ENCODE measurements at places on chromosomes 1 and 21.

GRCh38 chr1:225919906-225920305 lies 4.1 kb downstream of the PYCR2 start:
- DNase-seq: no peak

- DNase-seq: no peak
These were observed 100.1 kb downstream of the HLX start for GRCh38 chr1:220979371-220979770.

DNA sequence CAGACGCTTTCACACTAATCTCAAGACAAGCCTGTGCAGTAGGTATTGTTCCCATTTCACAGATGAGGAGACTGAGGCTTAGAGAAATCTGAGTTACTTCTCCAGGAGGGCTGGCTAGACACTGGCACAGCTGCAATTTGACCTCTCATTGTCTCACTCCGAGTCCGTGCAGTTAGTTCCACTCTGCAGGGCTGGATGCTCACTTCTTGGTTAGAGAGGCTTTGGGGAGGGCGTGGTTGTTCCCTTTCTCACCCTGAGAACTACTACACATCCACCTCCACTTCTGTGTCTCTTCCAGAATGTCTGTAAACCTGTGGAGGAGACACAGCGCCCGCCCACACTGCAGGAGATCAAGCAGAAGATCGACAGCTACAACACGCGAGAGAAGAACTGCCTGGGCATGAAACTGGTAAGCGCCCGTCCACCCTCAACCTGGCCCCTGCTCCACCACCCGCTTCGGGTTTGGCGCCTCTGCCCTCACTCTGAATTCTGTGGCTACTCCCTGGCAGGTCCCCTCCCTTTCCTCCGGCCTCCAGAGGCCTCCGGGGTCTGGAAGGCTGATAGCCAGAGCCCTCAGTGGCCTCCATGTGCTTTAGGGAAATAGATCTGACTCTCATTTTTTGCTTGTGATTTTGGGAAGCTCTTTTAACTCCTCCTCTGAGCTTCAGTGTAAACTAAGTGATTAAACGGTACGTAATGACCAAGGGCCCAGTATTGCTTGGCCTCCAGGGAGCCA lies 29.1 kb downstream of the EIF2D start:
- no peak for DNase-seq

DNA sequence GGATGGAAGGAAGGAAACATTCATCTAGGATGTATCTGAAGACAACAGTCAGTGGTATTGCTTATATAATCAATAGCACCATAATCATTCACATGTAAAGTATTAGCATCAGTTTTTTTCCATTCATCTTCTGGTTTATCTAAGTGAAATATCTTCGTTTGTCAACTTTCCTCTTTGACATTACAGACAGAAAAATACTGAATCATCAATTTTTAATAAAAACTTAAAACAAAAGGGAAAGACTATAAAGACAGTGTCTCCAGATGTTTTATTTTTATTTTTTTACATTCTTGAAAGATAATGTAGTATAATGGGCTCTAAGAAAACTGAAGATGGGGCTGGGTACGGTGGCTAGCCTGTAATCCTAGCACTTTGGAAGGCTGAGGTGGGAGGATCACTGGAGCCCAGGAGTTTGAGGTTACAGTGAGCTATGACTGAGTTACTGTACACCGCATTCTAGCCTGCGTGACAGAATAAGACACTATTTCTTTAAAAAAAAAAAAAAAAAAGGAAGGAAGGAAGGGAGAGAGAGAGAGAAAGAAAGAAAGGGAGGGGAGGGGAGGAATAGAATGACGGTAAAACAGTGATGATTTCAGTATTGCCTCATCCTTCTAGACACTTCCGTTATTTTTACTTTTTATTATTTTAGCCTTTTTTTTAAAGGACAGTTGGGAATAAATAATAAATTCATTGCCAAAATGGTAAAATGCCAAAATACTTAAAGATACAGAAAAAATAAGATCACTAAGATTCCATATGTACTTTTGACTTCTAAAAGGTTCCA lies 89.5 kb downstream of the NRIP1 start:
- DNase-seq: no peak

DNA sequence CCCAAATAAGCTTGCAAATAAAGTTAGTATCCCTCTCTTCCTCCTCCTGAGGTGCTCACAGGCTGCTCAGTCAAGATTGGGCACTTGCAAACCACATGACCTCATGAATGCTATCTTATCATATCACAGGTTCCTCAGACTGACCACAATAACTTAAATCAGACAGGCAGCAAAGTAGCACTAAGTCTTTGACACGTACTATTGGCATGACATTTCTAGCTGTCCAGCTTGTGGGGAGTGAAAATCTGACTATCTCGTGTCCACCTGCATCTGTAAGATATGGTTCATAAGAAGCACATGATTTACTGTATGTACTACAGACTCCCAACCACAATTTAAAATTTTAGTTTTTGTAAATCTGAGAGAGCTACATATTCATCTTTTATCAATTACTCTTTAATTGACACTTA lies 58.0 kb upstream of the GFI1 start:
- DNase-seq: no peak

GRCh38 chr21:46031484-46031883 lies 49.9 kb downstream of the COL6A1 start:
- peak; percentile 30 for DNase-seq

All from liver (tissue), 10 donors.